T-helper 22 cell (primary cell): ENCODE measurements at places on chromosomes 3 and 15.

- no peak for DNase-seq
These were observed 805.8 kb downstream of the FHIT start for GRCh38 chr3:60445446-60445845.

DNA sequence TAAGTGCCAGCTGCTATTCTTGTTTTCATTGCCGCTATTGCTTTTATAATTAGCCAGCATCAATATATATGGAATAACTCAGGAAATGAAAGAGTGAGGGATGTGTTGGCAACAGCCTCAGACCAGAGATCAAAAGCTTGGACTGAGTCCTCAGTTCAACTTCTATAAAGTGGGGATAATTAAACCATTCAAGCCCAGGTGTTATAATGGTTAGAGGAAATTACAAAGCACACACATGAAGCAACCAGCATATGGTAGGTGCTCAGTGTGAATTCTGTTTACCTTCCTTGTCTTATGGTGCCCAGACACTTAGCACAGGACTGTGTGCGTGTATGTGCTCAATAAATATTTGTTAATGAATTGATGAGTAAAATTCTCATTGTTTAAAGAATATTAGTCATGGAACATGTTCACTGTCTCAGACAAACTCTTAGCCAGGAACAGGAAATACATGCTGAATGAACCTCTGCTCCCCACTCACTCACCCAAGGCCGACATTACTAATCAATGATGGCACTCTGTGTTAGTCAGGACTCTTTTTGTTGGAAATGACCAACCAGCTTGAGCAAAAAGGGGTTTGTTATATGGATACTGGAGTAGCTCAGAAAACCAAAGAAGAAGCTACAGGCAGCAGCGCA lies 16.7 kb upstream of the CCDC174 start:
- no peak for DNase-seq

- DNase-seq, result no peak
These were observed 95.5 kb downstream of the GABRG3 start for GRCh38 chr15:27066446-27066845.

- DNase-seq, result no peak
These were observed 28.0 kb upstream of the TEX9 start for GRCh38 chr15:56337084-56337725.
